Stimulated activated CD8-positive, alpha-beta memory T cell treated with anti-CD3 and anti-CD28 coated beads, Interleukin-7, amount 100 ng/mL, for 24 hours (primary cell): ENCODE measurements at places on chromosomes 2 and 18.

DNA sequence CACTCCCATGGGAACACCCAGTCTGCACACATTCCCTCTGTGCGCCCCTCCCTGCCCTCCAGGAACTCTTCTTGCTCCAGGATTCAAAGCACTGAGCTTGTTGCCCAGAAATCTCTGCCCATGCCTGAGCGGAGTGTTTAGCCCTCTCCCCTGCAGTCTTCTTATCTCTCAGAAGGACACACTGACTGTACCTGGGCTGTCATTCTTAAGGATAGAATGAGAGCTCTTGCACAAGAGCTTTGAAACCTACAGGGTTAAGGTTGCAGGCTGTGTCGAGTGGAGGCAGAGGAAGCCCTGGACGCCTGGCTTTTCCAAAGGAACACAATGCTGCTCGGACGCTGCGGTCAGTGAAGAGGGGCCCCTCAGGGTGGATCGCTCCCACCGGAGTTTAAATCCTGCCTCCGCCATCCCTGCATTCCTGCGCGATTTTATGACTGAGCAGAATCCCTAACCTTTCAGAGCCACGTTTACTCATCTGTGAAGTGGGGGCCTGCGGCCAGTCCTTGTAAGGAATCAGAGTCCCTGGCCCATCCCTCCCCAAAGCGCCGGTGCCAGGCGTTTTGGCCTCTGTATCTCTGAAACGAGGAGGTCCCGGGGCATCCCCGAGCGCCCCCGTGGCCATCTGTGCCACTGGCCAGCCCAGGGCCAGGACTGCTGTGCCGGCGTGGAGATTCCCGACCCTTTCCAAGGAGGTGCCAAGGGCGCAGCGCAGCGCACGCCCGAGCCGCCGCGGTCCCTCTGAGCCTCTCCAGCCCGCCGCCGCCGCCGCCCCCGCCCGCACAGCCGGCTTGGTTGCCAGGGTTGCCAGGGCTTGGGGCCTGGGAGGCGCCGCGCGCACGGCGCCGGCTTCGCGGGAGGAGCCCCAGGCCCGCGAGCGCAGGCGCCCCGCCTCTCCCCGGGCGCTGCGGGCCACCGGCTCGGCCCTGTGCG lies 58.9 kb downstream of the FAM168B start:
- peak; percentile 16 for DNase-seq

GRCh38 chr2:227383686-227384085 lies 4.1 kb downstream of the SCYGR1 start:
- no peak for DNase-seq

GRCh38 chr2:236365258-236366048 lies 101.2 kb upstream of the ASB18 start:
- no peak for DNase-seq

GRCh38 chr2:55165626-55166025 lies 66.5 kb downstream of the CLHC1 start:
- DNase-seq: no peak

DNA sequence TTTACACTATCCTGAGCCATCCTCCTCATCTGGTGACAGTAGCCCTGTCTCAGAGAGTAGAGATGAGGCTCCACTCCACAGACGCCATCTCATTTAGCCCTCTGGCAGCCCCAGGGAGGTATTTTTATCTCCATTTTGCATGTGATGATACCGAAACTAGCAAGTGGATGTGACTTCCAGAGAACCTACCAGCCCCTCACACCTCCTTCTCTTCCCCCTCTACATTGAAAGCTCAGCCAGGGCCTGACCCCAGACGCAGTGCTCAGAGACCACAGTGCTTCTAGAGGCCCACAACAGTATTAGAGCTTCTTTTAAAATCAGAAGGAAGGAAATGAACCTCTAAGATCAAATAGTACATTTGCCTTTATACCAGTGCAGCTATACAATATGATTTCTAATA lies 8.3 kb downstream of the GYPC start:
- no peak for DNase-seq

DNA sequence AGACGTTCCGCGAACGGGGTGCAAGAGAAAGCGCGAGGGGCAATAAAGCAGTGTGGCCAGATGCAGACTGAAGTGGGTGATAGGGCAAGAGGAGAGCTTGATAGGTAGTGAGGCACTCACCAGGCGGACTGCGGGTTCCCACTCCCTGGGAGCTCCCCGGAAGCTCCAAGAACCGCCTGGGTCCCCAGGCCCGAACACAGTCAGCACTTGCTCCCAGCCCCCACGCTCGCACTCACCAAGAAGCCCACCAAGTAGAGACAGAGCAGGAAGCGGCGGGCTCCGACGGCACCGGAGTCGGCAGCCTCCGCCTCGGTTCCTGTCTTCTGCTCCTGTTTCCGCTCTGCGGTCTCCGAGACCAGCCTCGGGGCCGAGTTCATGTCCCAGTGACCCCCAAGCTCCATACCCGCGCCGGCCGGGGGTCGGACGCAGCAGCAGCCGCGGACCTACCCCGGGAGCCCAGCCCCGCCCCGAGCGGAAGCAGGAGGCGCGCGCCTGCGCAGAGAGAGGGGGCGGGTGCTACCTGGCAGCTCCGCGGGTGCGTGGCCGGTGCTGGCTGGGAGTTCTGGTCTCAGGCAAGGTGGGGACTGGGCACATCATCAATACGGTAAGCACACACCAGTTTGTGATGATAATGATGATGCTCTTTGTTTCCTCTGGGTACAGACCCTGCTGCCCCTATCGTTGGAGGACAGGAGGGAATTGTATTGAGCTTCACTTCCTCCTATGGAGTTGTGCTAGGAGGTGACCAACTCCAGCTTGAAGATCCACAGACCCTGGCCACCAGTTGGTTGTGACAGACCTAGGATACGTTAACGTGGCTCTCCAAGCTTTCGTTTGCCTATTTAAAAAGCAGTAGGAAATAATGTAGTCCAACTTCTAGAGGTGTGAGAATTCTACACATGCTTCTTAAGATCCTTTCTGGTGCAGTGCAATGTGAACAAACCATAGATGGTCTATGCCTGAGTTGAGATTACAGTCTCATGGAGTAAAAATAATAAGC lies 25.1 kb upstream of the TMEM182 start:
- DNase-seq: peak; percentile 77

- DNase-seq: no peak
These were observed at the start of gene HOXD11 for GRCh38 chr2:176106581-176107539. Gene HOXD11 (plus strand): TSS chr2:176107280. CDS start chr2:176107356, 76 bp downstream.

DNA sequence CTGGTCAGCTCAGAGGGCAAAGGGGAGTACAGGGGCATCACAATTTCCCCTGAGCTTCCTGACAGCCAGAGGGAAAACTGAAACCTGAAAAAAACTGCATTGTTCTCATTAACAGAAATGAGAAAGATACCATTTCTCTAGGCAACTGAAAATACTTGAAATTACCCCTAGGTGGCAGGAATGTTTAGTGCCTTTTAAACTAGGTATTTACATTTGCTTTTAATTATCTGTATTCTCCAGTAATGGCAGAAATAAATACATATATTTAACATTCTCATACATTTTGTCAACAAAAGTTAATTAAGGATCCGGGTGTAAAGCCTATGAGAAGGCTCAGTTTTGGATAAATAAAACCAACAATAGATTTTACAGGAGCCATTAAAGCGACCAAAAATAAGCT lies 34.5 kb downstream of the RPL31 start:
- no peak for DNase-seq

GRCh38 chr2:128774320-128775216 lies 455.9 kb upstream of the HS6ST1 start:
- no peak for DNase-seq

DNA sequence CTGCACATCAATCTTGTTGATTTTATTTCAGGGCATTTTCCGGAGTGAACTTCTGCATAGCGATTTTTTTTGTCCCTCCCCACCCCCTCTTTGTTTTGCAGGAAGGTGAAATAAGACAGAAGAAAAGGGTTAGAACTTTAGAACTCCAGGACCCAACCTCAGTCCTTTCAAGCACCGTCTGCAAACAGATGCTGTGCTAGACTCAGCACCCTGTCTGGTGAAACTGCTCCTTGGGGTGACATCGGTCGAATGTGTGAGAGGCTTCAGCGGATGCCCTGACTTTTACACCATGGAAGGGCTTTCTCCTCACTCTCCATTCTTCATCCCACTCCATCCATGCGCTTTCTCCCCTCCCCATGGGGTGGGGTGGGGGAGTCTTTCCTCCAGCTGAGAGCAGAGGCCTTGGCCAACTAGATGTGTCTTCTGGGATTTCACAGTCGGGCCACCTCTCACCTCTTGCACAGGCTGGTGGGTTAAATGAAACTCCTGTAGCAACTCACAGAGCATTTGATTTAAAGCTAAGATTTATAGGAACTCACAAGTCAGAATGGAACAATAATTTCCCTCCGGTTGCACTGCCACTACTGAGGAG lies 43.3 kb upstream of the EDAR start:
- DNase-seq: no peak

DNA sequence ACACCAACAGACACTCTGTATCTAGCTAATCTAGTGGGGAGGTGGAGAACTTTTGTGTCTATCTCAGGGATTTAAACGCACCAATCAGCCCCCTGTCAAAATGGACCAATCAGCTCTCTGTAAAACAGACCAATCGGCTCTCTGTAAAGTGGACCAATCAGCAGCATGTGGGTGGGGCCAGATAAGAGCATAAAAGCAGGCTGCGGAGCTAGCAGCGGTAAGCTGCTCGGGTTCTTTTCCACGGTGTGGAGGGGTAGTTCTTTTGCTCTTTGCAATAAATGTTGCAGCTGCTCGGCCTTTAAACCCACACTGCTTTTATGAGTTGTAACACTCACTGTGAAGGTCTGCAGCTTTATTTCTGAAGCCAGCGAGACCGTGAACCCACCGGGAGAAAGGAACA lies 51.3 kb upstream of the FOXI3 start:
- DNase-seq: no peak

GRCh38 chr2:72415241-72415661 lies 267.6 kb upstream of the CYP26B1 start:
- no peak for DNase-seq

DNA sequence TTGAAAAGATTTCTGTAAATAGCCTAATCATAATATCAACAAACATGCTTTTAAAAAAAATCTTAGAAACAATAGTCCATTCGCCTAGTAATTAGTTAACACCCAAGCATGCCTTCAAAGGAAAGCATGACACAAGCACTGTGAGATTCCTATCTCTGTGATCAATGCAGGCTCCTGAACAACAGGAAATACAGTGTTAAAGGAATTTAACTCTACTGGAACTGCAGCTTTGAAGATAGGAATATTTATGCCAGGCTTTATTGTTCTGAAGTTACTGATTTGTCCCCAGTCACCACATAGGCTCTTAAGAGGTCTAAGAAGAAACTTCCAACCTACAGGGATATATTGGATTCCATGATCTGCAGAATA lies 15.4 kb upstream of the FAM124B start:
- no peak for DNase-seq

GRCh38 chr2:145304501-145304900 lies 784.6 kb upstream of the ZEB2 start:
- no peak for DNase-seq

DNA sequence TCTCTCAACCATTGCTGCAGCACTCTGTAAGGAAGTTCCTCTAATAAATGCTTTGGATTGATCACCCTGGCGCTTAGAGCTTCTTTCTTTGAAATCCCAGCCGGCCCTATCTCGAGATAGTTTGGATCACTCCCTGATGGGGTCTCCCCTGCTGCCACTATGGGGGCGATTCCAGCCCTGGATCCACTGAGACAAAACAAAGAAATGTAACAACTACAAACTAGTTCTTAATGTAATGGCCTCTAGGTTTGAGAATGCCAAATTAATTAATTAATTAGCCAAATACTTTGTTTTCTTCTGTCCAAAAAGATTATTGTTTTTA lies 15.2 kb downstream of the SRSF7 start:
- no peak for DNase-seq

GRCh38 chr18:12597760-12598159 lies 60.1 kb downstream of the SPIRE1 start:
- no peak for DNase-seq
